ENCODE measurements at places on chromosomes 5 and 9. TPM values are rescaled to one million over a fixed set of nuclear protein-coding genes. Genes with fewer than 3 reads are reported as not detected.

Gene IL3
- not detected for total RNA-seq

DNA sequence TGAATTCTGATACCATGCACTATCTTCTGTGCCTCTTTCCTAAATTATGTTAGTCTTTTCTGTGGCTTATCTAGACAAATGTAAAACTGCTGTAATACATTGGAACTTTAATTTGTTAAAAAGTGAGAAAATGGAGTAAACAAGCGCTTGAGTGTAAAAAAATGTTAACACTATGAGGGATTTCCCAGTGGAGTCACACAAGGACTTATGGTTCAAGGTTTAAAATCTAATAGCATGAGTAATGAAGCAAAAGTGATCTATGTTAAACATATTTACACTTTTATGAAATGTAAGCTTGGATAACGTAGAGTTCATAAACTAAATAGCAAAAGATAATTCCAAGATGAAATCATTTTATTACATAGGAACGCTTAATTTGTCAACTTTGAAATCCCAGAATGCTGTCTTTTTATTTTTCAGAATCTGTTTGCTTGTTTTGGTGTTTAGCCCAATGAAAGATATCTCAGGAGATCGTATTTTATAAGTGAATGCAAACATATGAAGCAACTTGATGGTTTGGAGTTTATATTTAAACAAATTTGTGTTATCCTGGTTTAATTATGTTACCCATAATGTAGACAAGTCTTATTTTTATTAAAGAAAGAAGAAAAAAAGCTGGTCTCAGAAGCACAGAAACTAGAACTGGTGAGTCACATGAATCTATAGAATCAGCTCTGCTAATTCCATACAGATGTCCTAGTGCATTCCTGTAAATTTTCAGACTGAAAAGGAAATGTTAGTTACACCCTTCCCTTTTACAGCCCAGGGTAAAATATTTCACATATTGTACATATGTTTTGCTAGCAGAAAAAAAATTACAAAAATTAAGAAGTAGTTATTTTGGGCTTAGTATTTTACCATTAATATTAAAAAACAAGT lies 34.2 kb upstream of the FBN2 start:
- DNase-seq, result no peak

DNA sequence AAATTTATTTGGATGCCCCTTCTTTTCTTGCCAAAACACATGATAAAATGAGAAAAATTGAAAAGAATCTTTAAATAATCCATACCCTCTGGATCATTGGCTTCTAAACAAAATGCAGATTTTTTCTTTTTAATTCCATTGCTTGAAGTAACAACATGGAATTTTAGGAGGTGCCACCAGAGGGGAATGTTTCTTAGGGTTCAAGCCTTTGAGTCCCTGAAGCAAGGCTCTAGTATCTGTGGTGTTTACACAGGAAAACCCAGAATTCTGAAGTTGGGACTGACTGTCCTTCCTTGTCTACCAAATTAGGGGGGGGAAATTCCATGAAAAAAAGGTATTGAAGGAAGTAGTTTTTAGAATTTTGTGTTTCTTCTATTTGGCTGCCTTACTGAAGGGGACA lies 69.4 kb downstream of the LMNB1 start:
- no peak for DNase-seq

Gene PHYHD1
- 71.2 TPM for total RNA-seq

DNA sequence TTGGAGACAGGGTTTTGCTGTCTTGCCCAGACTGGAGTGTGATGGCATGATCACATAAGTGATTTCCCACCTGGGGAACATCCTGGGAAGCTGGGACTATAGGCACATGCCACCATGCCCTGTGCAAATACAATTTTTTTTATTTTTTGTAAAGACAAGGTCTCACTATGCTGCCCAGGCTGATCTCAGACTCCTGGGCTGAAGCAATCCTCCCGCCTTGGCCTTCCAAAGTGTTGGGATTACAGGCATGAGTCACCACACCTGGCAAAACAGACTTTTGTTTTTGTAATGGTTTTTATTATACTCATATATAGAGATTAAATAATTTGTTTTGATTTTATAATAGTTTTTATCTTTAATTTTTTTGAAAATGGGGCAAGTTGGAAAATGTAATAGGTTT lies 14.7 kb downstream of the DNAJC25 start:
- DNase-seq, result no peak

GRCh38 chr9:117555964-117556629 lies 141.2 kb upstream of the ASTN2 start:
- DNase-seq, result peak; percentile 38

Gene OCLN
- total RNA-seq, result 66.1 TPM

GRCh38 chr9:125922854-125923253 lies 175.7 kb downstream of the PBX3 start:
- no peak for DNase-seq

- peak; percentile 78 for DNase-seq
Measured at GRCh38 chr5:157703736-157704135, 27.5 kb upstream of the THG1L start.
